ENCODE measurements at places on chromosomes 12 and 14.

GRCh38 chr14:89340200-89341181 lies 76.5 kb downstream of the FOXN3 start:
- no peaks in the 10 kb centered on the region for H3K27me3 ChIP-seq
- peak overlapping the region; percentile 22 for H3K27ac ChIP-seq
- no peak overlapping the region for H3K4me3 ChIP-seq
- peaks cover 18% of the 10 kb centered on the region for H3K4me1 ChIP-seq
- no peak for DNase-seq

DNA sequence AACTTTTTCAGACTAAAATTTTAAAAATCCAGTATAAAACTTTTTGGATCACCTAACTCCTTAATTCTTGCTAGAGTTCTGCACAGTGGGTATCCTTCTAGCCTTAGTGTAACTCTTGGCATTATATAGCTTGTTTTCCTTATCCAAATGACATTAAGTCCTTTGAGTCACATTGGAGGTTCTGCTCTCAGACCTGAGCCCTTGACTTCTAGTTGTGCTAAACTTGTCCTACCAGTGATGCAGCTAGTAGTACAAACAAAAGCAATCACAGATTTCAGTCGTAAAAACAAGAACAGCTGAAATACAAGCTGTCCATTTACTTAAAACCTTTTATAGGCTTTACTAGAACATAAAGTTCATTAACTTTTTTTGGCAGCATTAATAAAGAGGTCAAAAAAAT lies 10.5 kb downstream of the ZBTB1 start:
- no peak overlapping the region for H3K4me3 ChIP-seq
- H3K36me3 ChIP-seq = no peaks in the 10 kb centered on the region
- H3K27me3 ChIP-seq = no peaks in the 10 kb centered on the region
- H3K27ac ChIP-seq = no peak overlapping the region
- peaks cover 20% of the 10 kb centered on the region for H3K4me1 ChIP-seq
- no peak for DNase-seq

DNA sequence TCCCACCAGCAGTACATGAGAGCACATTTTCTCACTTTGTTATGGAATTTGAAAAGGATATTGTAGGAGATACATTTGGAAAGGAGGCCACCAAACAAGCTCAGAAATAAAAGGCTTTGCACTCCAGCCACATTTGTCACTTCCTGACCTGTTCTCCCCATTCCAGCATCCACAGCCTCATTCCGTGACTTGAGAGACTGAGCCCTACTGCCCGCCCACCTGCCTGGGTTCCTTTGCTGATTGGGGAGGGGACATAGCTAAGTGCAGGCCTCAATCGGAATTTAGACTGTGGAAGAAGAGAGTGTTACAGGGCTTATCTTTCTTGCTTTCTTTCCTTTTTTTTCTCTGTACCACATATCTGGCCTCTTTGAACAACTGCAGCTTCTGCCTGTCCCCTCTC lies 735.4 kb upstream of the TMEM132C start:
- no peak overlapping the region for H3K27ac ChIP-seq
- no peak overlapping the region for H3K4me3 ChIP-seq
- no peak for DNase-seq
- no peaks in the 10 kb centered on the region for H3K36me3 ChIP-seq
- H3K27me3 ChIP-seq = no peaks in the 10 kb centered on the region
- H3K4me1 ChIP-seq = no peaks in the 10 kb centered on the region

GRCh38 chr12:15863984-15864383 lies 18.2 kb upstream of the STRAP start:
- no peaks in the 10 kb centered on the region for H3K36me3 ChIP-seq
- no peaks in the 10 kb centered on the region for H3K4me1 ChIP-seq
- no peak for DNase-seq
- no peak overlapping the region for H3K27ac ChIP-seq
- H3K27me3 ChIP-seq = no peaks in the 10 kb centered on the region

DNA sequence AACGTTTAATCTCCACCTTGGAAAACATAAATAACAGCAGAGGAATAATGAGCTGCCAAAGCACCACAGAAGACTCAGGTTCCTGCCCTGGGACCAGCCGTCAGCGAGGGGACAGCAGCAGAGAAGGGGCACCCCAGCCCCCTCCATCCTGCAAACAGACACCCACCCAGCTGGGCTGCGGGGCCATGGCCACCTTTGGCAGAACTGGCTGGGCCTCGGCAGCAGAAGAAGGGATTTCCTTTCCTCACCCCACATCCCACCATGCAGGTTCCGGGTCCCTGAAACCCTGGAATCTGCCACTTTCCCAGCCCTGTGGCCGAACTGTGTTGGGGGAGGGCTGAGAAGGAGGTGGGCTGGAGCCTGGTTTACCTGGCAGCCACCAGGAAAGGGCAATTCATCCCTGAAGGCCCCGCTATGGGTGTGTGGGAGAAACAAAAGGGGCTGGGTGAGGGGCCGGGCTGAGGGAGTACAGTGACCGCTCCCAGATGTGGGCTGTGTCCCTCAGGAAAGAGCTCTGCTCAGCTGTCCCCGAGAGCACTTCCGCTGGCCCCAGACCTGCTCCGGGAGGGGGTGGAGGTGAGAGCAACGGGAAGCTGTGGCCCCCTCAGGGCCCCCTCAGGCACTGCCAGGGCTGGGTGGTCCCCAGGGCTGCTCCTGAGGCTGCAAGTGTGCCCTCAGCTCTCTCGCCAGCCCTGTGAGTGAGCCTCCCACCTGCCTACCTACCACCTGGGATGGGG lies 3.8 kb downstream of the PGF start:
- no peak overlapping the region for H3K4me3 ChIP-seq
- peak overlapping the region; percentile 50 for H3K27ac ChIP-seq
- H3K36me3 ChIP-seq = no peaks in the 10 kb centered on the region
- H3K27me3 ChIP-seq = no peaks in the 10 kb centered on the region
- DNase-seq = no peak
- peaks cover 37% of the 10 kb centered on the region for H3K4me1 ChIP-seq
